EH (cell line): ENCODE measurements at places on chromosomes 12 and 14.

DNA sequence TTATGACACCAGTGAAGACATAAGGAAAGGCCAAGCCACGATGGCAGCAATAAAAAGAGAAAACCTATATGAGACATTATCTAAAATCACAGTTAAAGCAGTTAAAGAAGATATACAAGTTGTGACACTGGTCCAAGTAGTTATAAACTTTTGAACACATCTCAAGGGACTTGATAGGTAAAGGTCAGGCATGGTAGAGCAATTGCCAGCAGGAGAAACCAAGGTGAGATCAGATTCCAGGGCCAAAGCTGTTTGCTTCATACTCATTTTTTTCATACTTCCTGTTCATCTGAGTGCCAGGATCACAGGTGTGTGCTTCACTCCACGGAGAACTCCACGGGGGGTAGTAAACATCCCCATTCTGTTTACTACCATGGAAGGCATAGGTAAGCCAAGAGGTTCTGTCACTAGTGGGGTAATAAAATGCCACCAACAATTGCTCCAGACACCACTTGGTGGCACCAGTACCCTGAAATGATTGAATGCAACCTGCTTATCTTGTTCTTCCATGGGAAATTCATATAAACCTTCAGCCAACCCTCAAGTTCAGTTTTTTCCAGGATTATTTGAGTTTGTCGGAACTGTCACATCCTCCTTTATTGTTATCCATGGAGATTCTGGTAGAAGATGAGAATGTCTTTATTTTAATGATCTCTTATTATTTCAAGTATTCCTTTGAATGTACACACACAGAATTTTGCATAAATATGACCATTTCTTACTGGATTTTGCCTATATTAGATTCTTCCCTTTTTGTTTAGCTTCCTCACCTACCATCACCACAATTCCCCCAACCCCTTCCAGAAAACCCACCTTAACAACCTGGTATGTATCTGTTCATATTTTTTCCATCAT is 59.2 kb upstream of the TSPAN8 start:
- DNase-seq, result peak; percentile 11

- DNase-seq, result peak; percentile 96
These were observed 14.1 kb downstream of the DRAM1 start for GRCh38 chr12:101891462-101891971.

DNA sequence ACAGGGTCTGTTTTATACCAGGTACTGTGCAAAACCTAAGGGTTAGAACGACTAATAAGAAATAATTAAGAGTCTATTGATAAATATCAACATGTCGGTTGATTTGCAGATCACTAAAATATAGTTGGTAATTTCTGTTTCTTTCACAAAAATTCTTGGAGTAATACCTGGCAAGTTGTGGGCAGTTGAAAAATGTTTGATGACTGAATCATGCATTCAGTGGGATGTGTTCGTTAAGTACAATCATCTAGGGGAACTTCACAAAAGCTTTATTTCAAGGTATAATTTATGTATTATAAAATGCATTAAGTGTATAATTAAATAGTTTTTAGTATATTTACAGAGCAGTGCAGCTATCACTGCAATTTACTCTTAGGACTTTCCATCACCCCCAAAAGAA is 120.0 kb downstream of the KCNA5 start:
- no peak for DNase-seq

GRCh38 chr14:70905301-70905700 is 2.0 kb upstream of the PCNX1 start:
- peak; percentile 82 for DNase-seq

GRCh38 chr14:25090716-25091454 is 40.9 kb upstream of the STXBP6 start:
- DNase-seq, result peak; percentile 81

- DNase-seq, result peak; percentile 78
These were observed 35.4 kb downstream of the DMAC2L start for GRCh38 chr14:50347521-50347920.

- DNase-seq, result peak; percentile 65
These were observed 117.1 kb downstream of the SLC25A47 start for GRCh38 chr14:100440207-100440631.

DNA sequence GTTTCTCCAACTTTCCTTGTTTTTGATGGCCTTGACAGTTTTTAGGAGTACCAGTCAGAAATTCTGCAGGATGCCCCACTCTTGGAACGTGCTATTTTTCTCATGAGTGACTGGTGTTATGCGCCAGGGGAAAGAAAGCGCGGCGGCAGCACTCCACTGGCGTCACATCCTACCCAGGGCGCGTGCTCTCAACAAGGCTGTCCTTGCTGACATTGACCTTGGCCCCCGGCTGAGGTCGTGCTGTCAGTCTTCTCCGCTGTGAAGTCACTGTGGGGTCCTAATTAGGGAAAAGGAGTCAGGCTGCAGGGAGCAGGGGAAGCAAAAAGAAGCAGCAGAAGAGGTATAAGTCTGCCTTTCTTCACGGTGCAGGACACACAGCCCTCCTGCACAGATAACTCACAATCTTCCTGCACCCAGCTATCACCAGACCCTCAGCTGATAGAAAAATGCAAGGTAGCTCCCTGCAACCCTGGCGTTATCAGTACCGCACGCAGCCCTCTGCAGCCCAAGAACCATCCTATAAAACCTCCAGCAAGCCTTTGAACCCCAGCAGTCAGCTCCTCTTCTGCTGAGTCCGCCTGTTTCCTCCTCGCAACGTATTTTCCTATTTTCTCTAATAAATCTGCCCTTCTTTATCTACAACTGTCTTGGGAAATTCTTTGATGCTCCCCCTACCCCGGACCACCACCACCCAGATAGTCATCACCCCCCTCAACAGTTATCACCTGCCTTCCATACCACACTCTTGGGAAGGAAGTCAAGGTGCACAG is 48.0 kb upstream of the C14orf180 start:
- DNase-seq, result no peak
